GM04503 (cell line): ENCODE measurements at places on chromosomes 3 and 15.

DNA sequence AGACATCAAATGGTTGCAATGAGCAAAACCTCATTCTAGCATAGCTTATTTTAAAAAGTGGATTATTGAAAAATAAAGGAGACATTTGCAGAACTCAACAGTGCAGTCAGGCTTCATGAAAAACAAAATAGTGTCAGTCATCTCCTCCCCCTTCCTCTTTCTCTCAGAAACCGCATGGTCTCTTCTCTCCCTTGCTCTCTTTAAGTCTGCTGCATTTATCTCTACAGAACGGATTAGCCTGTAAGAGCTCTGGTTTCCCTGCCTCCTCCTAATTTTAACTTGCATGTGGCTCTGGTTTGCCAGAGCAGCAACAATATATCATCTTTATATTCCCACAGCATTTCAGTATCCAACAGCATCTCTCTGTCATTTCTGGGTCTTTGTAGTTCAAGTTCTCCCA is 609.0 kb downstream of the MECOM start:
- DNase-seq: no peak

GRCh38 chr3:191105418-191105817 is 93.6 kb upstream of the OSTN start:
- no peak for DNase-seq

DNA sequence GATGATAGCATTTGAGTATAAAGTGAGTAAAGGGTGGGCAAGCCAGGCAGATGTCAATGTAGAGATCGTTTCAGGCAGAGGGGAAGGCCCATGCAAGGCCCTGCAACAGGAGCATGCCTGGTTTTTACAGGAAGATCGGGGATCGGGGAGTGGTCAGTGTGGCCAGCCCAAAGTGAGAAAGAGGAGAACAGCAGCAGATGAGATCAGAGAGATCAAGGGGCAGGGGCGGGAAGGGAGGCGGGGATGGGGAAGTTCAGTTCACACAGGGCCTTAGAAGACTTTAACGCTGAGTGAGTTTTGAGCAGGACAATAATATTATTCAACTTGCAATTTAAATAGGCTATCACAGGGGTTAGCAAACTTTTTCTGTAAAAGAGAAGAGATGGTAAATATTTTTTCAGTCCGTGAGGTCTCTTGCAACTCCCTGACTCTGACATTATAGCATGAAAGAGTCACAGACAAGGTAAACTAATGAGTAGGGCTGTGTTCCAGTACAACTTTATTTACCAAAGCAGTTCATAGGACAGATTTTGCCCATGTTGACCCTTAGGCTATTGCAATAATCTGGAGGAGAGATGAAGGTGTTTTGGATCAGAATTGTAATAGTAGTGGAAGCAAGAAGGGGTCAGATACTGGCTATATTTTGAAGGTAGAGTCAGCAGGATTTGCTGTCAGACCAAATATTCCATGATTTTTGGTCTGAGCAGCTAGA is 12.4 kb upstream of the CD47 start:
- no peak for DNase-seq

- DNase-seq: peak; percentile 45
Measured at GRCh38 chr15:33104212-33104611, 90.3 kb downstream of the FMN1 start.

GRCh38 chr15:98983334-98983733 is 24.3 kb downstream of the PGPEP1L start:
- DNase-seq: peak; percentile 71

- DNase-seq: peak; percentile 58
Measured at GRCh38 chr15:40314723-40315276, 7.1 kb upstream of the PLCB2 start.
